Left kidney (tissue), 8 donors: ENCODE measurements at places on chromosomes 4 and X. TPM values are rescaled to one million over a fixed set of nuclear protein-coding genes. Genes with fewer than 3 reads are reported as not detected.

WFS1 gene
- polyA plus RNA-seq = 24.7 TPM

GAB1 gene
- 62.9 TPM for polyA plus RNA-seq

GLOD5 gene
- 0.81 TPM for polyA plus RNA-seq

RNF150 gene
- 28.9 TPM for polyA plus RNA-seq

HS3ST1 gene
- 0.68 TPM for polyA plus RNA-seq

DSPP gene
- 0.03 TPM for polyA plus RNA-seq

MAGEB17 gene
- polyA plus RNA-seq = 0.22 TPM

HHIP gene
- polyA plus RNA-seq = 3.0 TPM

SMIM14 gene
- polyA plus RNA-seq = 55.9 TPM

TMEM156 gene
- 3.0 TPM for polyA plus RNA-seq

RPS3A gene
- 3,930 TPM for polyA plus RNA-seq

ARHGEF38 gene
- polyA plus RNA-seq = 5.9 TPM

GRCh38 chr4:89427782-89428181 is 120.2 kb upstream of the GPRIN3 start:
- no peak for DNase-seq

GRCh38 chr4:158201322-158201721 is 9.0 kb upstream of the TMEM144 start:
- DNase-seq = no peak

GRCh38 chr4:77100234-77100633 is 24.4 kb upstream of the CCNI start:
- no peak for DNase-seq

- DNase-seq = no peak
Observed at GRCh38 chr4:55941881-55942396, 6.8 kb upstream of the CEP135 start.

GRCh38 chr4:77872723-77873445 is 10.3 kb downstream of the MRPL1 start:
- no peak for DNase-seq

- DNase-seq = no peak
Observed at GRCh38 chr4:17762726-17763125, 18.7 kb downstream of the FAM184B start.

DNA sequence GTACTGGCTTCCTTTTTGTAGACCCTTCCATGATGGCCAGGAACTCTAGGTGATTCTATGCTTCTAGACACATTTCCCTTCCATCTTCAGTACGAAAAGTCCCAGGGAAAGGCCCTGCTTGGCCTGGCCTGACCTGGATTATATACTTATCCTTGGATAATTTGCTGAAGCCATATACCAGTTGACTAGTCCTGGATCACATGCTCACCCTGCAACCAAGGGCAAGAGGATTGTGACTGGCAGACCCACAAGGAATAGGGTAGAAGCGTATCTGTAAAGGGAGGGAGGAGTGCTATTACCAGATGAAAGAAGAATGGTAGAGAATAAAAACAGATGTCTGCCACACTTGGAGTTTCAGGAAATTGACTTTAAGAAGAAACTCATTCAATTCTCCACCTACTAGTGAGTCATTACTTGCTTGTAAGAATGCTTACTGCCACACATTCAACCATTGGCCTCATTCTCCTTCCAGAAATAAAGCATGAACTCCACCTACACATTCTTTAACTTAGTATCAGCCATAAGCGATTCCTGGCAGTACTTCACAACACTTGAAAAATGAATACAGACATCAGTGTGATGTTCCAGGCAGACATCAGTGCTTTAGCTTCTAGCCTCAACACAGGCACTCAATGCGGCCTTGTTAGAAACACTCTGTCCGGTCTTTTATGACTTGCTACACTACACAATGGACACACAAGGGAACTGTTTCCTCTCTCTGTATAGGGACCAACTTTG is 141.8 kb downstream of the CBR4 start:
- no peak for DNase-seq

DNA sequence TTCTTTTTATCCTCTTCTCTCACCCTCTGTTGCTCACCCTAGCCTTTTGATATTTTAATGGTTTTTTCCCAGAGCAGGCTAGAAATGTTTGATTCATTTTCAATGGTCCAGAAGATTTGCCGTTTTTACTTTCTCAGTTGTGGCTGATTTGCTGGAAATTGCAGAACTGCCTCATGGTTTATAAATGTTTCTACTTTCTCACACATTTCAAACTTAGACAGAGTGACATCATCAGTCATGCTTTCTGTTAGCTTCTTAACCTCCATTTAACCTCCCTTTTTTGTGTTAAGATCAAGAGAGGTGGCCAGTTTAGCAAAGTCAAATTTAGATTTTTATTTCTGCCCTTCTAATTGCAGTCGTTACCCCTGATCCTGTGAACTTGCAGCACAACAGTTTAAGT is 8.7 kb downstream of the RXFP1 start:
- no peak for DNase-seq

- DNase-seq = no peak
Observed at GRCh38 chrX:40281336-40282005, 183.7 kb upstream of the BCOR start.

DNA sequence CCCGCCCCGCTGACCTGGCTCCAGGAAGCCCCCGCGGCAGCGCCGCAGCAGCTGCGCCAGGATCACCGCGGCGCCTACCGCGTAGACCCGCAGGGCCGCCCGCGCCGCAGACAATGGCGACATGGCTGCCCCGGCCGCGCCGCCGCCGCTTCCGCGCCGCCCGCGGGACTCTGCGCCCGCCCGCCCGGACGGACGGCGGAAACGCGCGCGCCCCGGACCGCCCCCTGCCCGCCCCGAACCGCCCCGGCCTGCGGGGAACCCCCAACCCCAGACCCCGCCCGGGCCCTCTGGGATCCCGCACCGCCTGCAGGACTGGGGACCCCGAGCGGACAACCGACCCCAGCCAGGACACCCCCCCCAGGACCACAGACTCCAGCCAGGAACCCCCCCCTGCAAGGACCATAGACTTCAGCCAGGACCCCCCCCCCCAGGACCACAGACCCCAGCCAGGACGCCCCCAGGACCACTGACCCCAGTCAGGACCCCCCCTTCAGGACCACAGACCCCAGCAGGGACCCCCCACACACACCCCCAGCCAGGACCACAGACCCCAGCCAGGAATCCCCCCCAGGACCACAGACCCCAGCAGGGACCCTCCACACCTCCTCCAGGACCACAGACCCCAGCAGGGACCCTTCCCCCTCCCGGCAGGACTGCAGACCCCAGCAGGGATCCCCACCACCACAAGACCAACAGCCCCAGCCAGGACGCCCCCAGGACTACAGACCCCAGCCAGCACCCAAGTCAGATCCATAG is at the start of the genes DHRSX and ZBED1:
TSS of gene DHRSX (minus strand) at position 174 of the 756 bp plus-strand sequence. CDS start at position 123, 51 bp downstream.
TSS of gene ZBED1 (minus strand) at position 174 of the 756 bp plus-strand sequence. CDS start 10,257 bp downstream, outside the sequence.
- DNase-seq = no peak

GRCh38 chr4:189845145-189845846 is 95.4 kb upstream of the FRG1 start:
- DNase-seq = no peak

- no peak for DNase-seq
Observed at GRCh38 chr4:138656990-138657389, 358.6 kb upstream of the NOCT start.

DNA sequence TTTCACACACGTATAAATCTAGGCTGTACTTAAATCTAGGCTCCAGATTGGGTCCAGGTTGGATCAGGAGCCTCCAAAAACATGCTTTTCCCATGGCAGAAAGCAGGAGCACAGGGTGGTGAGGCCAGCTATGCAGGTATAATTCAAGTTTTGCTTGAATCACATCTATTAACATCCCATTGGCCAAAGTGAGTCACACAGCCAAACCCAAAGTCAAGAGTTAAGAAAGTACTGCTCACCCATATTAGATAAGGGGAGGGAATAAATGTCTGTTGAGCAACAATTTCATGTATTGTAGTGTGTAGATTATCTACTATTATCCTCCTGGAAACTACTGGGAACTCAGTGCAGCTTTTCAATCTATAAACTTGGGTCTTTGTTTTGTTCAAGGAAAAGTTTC is 12.8 kb downstream of the SUPT20HL2 start:
- DNase-seq = no peak

DNA sequence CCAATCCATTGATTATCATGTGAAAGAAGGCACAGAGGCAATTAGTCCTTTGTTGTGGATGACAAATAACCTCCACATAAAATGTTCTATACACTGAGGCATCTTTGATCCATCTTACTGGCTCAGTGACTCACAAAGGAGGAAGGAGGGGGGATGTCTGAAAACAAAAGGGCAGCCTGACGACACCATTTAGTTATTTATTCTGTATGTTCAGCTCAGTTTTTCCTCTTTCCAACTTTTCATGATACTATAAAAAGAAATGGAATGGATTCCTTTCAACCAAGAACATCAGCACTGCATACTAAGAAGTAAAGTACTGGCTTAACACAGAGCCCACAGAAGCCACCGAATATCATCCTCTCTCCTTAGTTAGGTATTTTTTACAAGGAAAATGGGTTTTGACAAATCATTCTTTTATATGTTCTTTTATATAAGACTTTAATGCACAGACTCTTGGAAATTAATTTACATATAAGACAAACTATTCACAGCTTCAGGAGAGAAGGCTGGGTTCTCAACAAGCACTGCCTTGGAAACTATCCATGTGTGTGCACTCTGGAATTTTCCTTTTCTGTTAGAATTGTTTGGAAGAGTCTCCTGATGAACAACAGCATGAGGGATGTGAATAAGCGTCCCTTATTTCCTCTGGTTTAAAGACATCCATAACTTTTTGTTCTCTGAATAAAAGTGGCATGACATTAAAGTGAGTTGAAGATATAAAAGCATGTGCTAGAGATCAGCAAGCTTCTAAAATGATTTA is 135.6 kb downstream of the TSPAN5 start:
- no peak for DNase-seq

DNA sequence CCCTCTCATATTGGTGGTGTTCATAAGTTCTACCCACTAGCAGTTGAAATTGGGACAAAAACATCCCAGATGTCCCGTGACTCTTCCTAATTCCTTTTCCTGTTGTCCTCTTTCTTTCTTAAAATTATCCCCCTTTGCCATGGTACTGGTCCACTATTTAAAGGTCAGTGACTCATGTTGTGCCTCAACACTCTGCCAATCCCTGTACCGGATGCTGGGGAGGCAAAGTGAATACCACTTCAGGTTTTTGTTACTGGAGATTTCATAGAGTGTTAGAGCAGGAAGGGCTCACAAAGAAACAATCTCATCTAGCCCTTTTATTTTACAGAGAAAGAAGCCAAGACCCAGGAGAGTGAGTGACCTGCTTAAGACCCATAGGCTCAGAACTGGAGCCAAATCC is 24.6 kb downstream of the SEPTIN11 start:
- DNase-seq = no peak

- DNase-seq = no peak
Observed at GRCh38 chrX:30610026-30610425, 32.5 kb upstream of the TASL start.

GRCh38 chr4:157294575-157294974 is 74.0 kb downstream of the GRIA2 start:
- no peak for DNase-seq

GRCh38 chrX:479273-479981 is 92.7 kb upstream of the PPP2R3B start:
- no peak for DNase-seq

DNA sequence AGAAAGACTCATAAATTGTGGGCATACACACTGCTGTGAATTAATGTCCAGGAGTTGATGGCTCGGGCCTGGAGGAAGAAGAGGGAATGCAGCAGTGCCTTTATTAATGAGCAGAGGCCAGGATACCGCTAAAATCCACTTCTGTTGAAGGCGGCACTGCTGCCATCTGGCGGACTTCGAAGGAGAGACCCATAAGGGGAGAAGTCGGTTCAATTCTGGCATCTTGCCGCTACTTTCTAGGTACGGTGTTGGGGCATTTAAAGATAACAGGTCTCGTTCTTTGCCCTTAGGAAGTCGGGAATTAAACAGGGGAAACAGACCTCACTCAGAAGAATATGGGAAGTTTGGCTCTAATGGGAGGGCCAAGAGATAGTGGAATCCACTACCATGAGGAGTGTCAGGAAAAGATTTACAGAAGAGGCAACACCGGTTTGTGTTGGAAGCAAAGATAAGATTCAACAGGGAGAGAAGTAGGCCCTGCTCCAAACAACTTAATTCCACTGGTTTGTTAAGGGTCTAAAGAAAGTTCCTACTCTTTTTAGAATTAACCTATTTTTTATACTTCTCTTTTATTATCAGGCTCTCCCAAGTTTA is 133.6 kb upstream of the GIMD1 start:
- peak; percentile 55 for DNase-seq

- DNase-seq = no peak
Observed at GRCh38 chrX:109777749-109778148, 44.7 kb upstream of the ACSL4 start.

DNA sequence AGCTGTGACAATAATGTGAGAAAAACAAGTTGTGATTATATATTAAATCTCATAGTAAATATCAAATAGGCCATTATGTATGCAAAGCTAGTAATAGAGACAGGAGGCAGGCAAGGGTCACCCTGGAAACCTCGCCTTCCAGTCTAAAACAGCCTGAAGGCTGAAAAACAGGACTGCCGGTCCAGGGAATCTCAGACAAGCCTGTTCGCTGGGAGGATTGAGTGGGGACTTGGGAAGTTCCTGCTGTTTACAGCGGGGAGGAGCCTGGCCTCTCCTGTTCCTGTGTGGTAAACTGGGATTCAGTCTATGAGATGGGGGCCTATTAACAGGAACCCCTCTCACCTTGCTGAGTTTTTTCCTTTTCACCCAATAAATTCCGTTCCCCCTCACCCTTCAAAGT is 2317.3 kb downstream of the PCDH7 start:
- no peak for DNase-seq

DNA sequence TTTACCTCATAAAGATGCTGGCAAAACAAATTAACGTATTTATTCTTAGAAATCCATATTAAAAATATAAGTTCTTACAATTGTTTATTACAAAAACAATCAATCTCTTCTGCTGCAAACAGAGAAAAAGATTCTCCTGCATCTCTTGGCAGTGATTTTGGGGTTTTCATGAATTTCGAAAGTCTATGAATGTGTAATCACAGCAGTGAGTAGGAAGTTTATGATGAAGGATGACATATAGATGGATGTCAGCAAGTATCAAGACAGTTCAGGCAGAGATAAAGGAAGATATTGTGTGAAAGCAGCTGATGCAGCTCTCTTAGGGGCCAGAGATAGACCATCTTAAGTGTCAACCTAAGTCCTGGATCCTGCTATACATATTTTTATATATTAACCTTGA is 196.9 kb upstream of the BANK1 start:
- no peak for DNase-seq

DNA sequence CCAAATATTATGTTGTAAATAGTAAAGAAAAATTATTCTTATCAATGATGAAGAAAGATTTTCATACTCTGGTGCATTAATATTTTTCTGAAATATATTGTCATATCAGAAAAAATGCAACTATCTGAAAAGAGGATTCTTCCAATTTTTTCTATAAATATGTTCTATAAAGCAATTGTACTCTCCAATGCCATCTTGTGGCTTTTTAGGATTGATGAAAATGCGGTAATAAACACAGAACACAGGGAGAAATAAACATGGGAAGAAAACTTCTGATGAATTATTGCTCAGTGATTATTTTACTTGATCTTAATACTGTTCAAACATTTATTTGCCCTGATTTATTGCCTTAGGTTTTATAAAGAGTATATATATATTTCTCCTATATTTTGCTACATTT is 215.4 kb downstream of the IL1RAPL1 start:
- DNase-seq = no peak
